ENCODE measurements at places on chromosomes 5 and 9. TPM values are rescaled to one million over a fixed set of nuclear protein-coding genes. Genes with fewer than 3 reads are reported as not detected.

Gene NR2F1-AS1
- not detected for total RNA-seq

Gene CNTNAP3
- total RNA-seq: 0.10 TPM

Gene PCDHGB7
- 0.31 TPM for total RNA-seq

Gene PDE6A
- not detected for total RNA-seq

Gene WDR70
- 21.5 TPM for total RNA-seq

Gene SPINK13
- total RNA-seq: not detected

Gene PSAT1
- 0.42 TPM for total RNA-seq

Data from mononuclear cell (primary cell).